ENCODE measurements at places on chromosomes 2 and 18.

DNA sequence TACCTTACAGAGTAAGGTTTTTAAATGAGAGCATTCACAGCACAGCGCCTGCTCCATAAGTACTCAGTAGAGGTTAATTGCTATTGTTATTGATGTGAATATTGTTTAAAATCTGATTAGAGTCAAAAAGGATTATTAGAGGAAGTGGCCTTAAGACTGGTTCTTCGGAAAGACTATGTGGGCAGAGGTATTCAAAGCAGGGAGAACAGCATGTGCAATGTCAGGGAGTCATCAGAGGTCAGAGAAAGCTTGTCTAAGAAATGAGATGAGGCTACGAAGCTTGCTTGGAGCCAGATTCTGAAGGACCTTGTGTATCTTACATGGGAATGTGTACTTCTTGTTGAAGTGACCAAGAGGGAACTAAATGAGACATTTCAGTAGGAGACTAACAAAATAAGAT lies 49.8 kb downstream of the PMS1 start:
- no peaks in the 10 kb centered on the region for H3K27me3 ChIP-seq
- H3K4me3 ChIP-seq, result no peak overlapping the region
- no peaks in the 10 kb centered on the region for H3K4me1 ChIP-seq
- no peak overlapping the region for H3K27ac ChIP-seq
- peaks cover 3% of the 10 kb centered on the region for H3K36me3 ChIP-seq

DNA sequence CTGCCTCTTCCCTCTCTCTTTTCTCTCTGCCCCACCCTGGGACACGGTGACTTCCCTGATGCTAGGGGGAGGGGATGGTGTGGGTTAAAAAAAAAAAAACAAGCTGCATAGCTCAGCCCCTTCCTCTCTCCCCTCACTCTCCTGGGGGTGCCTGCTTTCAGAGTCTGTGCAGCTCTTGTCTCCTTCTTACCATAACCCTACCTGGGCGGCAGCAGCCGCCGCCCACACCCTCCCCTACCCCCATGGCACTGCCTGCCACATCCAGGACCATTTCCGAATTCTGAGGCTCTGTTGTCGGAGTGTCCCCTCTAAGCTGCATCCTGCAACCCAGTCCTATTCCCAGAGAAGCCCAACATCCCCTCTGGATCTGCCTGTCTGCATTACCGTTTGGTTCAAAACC lies 16.0 kb downstream of the TTC32 start:
- H3K27ac ChIP-seq, result no peak overlapping the region
- no peaks in the 10 kb centered on the region for H3K27me3 ChIP-seq
- H3K4me1 ChIP-seq, result no peaks in the 10 kb centered on the region
- no peak for DNase-seq

DNA sequence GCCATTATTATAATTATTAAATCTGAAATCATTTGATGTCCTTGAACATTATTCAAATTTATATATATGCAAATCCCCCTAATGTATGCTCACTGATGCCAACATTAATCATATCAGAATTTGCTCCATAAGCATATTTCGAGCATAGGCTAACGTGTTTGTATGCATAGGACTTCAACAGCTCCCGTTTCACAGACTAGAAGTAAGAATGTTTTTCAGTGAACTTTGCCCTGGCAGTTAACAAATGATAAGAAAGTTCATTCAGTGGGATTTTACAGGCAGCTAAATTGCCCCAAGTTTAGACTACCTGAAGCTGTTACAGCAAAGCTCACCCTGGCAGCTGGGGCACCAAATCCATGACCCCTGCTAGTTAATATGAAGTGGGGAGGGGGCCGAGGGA lies 272.0 kb downstream of the LNPK start:
- no peaks in the 10 kb centered on the region for H3K4me1 ChIP-seq
- H3K36me3 ChIP-seq, result no peaks in the 10 kb centered on the region
- no peak overlapping the region for H3K4me3 ChIP-seq
- no peak overlapping the region for H3K27ac ChIP-seq

DNA sequence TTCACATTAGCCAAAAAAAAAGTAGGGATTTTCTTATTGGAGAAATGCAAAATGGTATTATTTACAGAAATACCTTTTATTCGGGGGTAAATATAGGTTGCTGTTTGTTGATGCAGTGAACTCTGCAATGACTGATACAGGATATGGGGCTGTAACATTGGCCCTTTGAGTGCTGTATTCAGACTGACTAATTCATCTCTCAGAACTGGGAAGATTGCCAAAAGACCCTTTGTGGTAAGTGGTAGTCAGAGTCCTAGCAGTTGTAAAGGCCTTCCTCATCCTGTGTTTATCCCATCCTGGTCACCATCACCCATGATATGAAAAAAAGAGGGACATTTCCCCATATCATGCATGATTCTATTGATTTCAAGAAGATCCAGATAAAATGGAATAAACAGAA lies 14.0 kb upstream of the DCC start:
- no peaks in the 10 kb centered on the region for H3K4me1 ChIP-seq
- no peaks in the 10 kb centered on the region for H3K36me3 ChIP-seq
- no peak overlapping the region for H3K4me3 ChIP-seq
- H3K27me3 ChIP-seq, result no peaks in the 10 kb centered on the region
- H3K27ac ChIP-seq, result no peak overlapping the region

DNA sequence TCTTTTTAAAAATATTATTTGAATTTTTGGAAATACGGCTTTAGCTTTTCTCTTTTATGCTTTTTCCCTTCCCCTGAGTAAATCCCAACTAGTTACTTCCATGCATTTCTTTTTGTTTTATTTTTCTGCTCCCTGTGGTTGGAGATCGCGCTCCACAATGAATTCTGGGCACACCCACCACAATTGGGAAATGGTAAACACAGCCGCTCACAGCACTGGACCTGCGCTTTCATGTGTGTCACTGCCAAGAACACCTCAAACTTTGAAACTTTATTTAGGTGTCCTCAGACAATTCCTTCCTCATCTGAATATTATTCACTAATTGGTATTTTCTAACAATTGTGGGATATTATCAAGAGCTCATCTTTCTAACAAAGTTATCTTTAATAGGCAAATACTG lies 82.8 kb upstream of the TMEM18 start:
- DNase-seq, result no peak
- no peak overlapping the region for H3K27ac ChIP-seq
- H3K4me1 ChIP-seq, result no peaks in the 10 kb centered on the region
- no peak overlapping the region for H3K4me3 ChIP-seq

DNA sequence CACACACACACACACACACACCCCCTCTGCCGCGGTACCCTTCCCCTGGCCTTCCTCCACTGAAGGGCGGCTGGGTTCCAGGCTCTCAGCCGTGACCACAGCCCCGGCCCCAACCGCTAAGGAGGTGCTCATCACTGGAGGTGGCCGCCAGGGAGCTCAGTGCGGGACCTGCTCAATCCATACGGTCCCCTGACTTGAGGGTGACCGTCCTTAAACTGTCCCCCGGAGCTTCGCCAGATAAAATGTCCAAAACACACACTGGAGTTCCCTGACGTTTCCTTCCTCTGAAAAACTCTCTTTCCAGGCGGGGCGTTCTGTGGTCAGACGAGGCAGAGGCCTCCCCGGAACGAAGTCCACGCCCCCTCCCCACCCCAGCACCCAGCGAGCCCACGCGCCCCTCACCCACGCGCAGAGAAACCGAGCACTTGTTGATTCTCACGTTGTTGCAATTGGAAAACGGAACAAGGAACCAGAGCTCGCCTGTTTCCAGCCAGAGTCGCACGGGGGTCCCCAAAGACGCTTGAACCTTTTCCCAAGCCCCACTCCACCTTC lies 1.4 kb downstream of the MBP start:
- peak; percentile 60 for DNase-seq
- peak overlapping the region; percentile 78 for H3K27ac ChIP-seq
- H3K4me1 ChIP-seq, result peaks cover 58% of the 10 kb centered on the region

- no peaks in the 10 kb centered on the region for H3K27me3 ChIP-seq
- H3K4me1 ChIP-seq, result no peaks in the 10 kb centered on the region
- no peaks in the 10 kb centered on the region for H3K36me3 ChIP-seq
- no peak for DNase-seq
- H3K27ac ChIP-seq, result no peak overlapping the region
Measured at GRCh38 chr2:204354442-204354856, 190.8 kb upstream of the PARD3B start.

GRCh38 chr2:129199501-129199900 lies 780.0 kb upstream of the RAB6C start:
- H3K27me3 ChIP-seq, result no peaks in the 10 kb centered on the region
- no peaks in the 10 kb centered on the region for H3K4me1 ChIP-seq
- no peak overlapping the region for H3K4me3 ChIP-seq

GRCh38 chr2:41498781-41499180 lies 549.0 kb upstream of the PKDCC start:
- H3K4me3 ChIP-seq, result no peak overlapping the region
- no peaks in the 10 kb centered on the region for H3K27me3 ChIP-seq
- H3K36me3 ChIP-seq, result no peaks in the 10 kb centered on the region
- no peaks in the 10 kb centered on the region for H3K4me1 ChIP-seq
- DNase-seq, result no peak

DNA sequence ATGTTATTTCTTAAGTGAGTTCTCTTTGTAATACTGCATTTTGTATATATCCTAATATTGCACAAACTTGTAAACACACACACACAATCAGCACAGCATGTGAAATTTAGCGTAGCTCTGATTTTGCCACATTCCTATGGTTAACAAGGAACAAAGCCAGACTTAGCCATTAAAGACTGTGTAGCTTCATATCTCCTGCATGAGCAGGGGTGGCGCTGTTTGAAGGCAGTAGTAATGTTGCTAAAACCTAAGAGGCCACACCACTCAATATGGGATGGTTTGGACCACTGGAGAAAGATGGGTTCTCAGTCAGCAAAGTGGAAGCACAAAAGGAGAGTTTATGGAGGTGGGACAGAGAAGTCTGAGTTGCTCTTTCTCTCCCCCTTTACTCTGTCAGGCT lies 61.1 kb upstream of the RND3 start:
- H3K27ac ChIP-seq, result no peak overlapping the region
- H3K4me3 ChIP-seq, result no peak overlapping the region

- DNase-seq, result no peak
- H3K27ac ChIP-seq, result no peak overlapping the region
- no peak overlapping the region for H3K4me3 ChIP-seq
- no peaks in the 10 kb centered on the region for H3K36me3 ChIP-seq
- no peaks in the 10 kb centered on the region for H3K27me3 ChIP-seq
Measured at GRCh38 chr2:147223553-147224060, 621.2 kb upstream of the ACVR2A start.

DNA sequence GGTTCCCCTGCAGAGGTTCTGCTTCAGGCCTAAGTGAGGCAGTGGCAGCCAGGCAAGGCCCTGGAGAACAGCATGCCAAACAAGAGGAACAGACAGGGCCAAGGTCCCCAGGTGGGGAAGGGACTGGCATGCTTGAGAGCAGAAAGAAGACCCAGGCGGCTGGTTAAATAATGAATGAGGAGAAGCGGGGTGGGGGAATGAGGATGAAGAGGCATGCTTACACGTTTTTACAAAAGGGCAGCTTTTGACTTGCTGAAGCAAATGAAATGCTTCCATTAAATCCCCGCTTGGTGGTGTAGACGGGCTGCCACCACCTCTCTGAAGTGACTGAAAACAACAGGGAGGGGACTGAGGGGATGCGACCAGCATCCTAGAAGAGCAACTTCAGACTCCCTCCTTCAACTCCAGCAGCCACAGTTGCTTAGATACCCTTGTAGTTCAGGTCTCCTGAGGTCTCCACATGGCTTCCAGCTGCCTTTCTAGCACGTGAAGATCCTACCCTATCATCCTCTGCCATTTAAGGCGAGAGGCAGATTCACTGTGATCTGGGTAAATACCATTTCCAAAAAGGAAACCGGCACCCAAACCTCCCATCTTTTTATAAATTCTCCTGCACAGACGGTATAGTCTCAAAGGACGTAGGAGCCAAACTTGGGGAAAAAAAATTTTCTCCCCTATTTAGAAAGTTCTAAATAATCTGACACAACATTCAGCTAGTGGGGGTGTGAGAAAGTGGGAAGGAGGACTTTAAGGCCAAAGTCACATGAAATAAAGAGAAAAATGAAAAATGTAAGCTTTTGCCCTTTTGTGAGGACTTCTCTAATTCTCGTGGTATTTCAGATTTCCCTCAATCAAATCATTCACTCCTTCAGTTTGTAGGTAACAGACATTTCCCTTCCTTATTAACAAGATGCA lies 65.6 kb downstream of the CACNB4 start:
- no peaks in the 10 kb centered on the region for H3K36me3 ChIP-seq
- H3K4me1 ChIP-seq, result no peaks in the 10 kb centered on the region
- H3K27me3 ChIP-seq, result no peaks in the 10 kb centered on the region
- H3K4me3 ChIP-seq, result no peak overlapping the region

DNA sequence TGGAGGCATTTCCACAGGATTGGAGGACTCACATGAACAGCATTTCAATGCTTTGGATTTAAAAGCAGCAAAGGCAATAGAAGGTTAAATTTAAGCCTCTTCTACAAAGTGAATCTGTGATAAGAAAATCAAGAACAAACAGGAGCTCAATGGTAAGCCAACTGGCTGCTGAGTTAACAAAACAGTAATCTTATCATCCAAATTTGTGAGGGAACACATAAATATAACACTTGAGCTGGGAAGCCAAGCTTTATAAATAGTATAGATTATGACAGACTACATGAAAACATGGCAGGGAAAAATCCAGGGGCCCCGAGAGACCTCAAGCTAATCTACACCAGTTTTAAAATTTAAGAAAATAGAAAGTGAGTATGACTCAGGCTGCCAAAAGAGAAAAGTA lies 108.5 kb upstream of the PGAP1 start:
- peaks cover 16% of the 10 kb centered on the region for H3K36me3 ChIP-seq
- no peaks in the 10 kb centered on the region for H3K4me1 ChIP-seq
- no peak overlapping the region for H3K4me3 ChIP-seq
- no peak for DNase-seq
- H3K27me3 ChIP-seq, result no peaks in the 10 kb centered on the region
- H3K27ac ChIP-seq, result no peak overlapping the region

GRCh38 chr2:86194751-86195054 lies 559 bp downstream of the IMMT start:
- DNase-seq, result no peak
- peak overlapping the region; percentile 90 for H3K4me3 ChIP-seq
- no peaks in the 10 kb centered on the region for H3K27me3 ChIP-seq
- H3K27ac ChIP-seq, result peak overlapping the region; percentile 90
- peaks cover 25% of the 10 kb centered on the region for H3K4me1 ChIP-seq

DNA sequence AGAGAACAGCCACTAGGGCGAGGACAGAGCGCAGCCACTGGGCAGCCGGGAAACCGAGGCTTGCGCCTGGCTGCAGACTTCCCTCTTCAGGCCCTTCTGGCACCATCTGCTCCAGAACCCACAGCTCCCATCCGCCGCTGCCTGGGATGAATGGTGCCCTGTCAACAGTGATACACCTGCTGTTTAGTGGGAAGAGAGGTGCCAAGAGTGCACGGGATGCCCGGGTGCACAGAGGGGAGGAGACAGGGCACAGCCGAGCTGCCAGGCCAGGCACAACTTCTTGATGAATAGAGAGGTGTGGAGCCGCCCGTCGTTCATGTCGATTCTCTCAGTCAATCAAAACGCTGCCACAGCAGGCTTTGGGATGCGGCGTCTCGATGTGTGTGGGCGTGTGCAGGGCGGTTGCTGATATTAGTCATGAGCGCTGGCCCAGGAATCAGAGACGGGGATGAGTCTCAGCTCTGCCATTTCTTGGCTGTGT lies 39.5 kb downstream of the RRM2 start:
- H3K4me3 ChIP-seq, result no peak overlapping the region
- H3K27me3 ChIP-seq, result no peaks in the 10 kb centered on the region
- no peak for DNase-seq
- no peak overlapping the region for H3K27ac ChIP-seq
- no peaks in the 10 kb centered on the region for H3K36me3 ChIP-seq

Data from B cell (primary cell).